ENCODE measurements at places on chromosomes 6 and 20.
A peak's percentile ranks its signal among the peaks of the same experiment; 100 is the strongest.

DNA sequence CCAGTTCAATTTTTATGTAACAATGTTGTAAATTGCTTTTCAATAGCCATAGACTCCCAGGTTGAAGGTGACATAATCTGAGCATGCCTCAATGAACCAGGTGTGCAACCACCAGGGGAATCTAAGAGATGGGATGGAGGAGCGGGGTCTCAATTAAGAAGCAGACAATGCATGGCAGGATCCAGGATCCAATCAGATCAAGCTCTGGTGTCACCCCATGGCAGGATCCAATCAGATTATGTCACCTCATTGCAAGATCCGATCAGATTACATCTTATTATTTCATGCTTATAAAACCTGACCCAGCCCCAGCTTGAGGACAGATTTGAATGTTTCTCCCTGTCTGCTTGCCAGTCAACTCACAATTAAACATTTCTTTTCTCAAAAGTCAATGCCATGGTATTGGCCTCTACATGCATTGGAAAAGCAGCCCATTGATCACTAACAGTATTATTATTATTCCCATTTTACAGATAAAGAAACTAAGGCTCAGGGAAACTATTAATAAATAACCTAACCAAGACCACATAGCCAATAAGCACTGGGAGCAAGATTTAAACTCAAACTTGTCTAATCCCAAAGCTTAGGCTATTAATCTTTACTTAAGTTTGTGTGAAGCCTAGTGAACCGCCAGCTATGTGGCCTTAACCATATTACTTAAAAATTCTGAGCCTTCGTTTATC is 14.3 kb upstream of the SIRT5 start:
- no peaks in the 10 kb centered on the region for H3K36me3 ChIP-seq
- DNase-seq: no peak
- no peak overlapping the region for H3K4me3 ChIP-seq
- peaks cover 11% of the 10 kb centered on the region for H3K27me3 ChIP-seq

GRCh38 chr6:42179945-42180313 is 6.8 kb downstream of the GUCA1A start:
- peaks cover 8% of the 10 kb centered on the region for H3K4me1 ChIP-seq
- no peaks in the 10 kb centered on the region for H3K36me3 ChIP-seq
- H3K27ac ChIP-seq: no peak overlapping the region

GRCh38 chr20:51354191-51354768 is 188.2 kb downstream of the NFATC2 start:
- H3K27me3 ChIP-seq: no peaks in the 10 kb centered on the region
- peak; percentile 38 for DNase-seq
- H3K4me1 ChIP-seq: peaks cover 66% of the 10 kb centered on the region
- peak overlapping the region; percentile 48 for H3K4me3 ChIP-seq
- no peaks in the 10 kb centered on the region for H3K36me3 ChIP-seq

GRCh38 chr6:3905945-3906845 is 57.0 kb downstream of the FAM50B start:
- H3K4me3 ChIP-seq: no peak overlapping the region
- no peaks in the 10 kb centered on the region for H3K36me3 ChIP-seq
- peaks cover 28% of the 10 kb centered on the region for H3K4me1 ChIP-seq
- H3K27ac ChIP-seq: no peak overlapping the region
- H3K27me3 ChIP-seq: no peaks in the 10 kb centered on the region

- no peak overlapping the region for H3K4me3 ChIP-seq
- DNase-seq: no peak
- H3K27me3 ChIP-seq: no peaks in the 10 kb centered on the region
- H3K36me3 ChIP-seq: peaks cover 11% of the 10 kb centered on the region
- H3K4me1 ChIP-seq: no peaks in the 10 kb centered on the region
Measured at GRCh38 chr6:5619249-5619648, 357.9 kb downstream of the FARS2 start.

DNA sequence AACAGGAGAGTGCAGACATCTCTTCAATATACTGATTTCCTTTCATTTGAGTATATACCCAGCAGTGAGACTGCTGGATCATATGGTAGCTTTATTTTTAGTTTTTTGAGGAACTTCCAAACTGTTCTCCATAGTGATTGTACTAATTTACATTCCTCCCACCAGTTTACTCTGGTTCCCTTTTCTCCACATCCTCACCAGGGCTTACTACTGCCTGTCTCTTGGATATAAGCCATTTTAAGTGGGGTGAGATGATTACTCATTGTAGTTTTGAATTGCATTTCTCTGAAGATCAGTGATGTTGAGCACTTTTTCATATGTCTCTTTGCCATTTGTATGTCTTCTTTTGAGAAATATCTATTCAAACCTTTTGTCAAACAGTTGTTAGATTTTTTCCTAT is 64.9 kb upstream of the HMGCLL1 start:
- H3K27ac ChIP-seq: no peak overlapping the region
- no peak for DNase-seq
- no peak overlapping the region for H3K4me3 ChIP-seq
- no peaks in the 10 kb centered on the region for H3K36me3 ChIP-seq
- H3K27me3 ChIP-seq: no peaks in the 10 kb centered on the region

GRCh38 chr6:37822851-37823682 is 3.5 kb downstream of the ZFAND3 start:
- peak; percentile 16 for DNase-seq
- H3K4me1 ChIP-seq: peaks cover 75% of the 10 kb centered on the region
- H3K4me3 ChIP-seq: peak overlapping the region; percentile 85
- H3K27me3 ChIP-seq: no peaks in the 10 kb centered on the region
- H3K36me3 ChIP-seq: no peaks in the 10 kb centered on the region
- H3K27ac ChIP-seq: peak overlapping the region; percentile 22

- H3K27ac ChIP-seq: no peak overlapping the region
- H3K4me3 ChIP-seq: no peak overlapping the region
- H3K36me3 ChIP-seq: peaks cover 6% of the 10 kb centered on the region
- peaks cover 3% of the 10 kb centered on the region for H3K27me3 ChIP-seq
Measured at GRCh38 chr6:130872250-130873095, 45.3 kb downstream of the SMLR1 start.

DNA sequence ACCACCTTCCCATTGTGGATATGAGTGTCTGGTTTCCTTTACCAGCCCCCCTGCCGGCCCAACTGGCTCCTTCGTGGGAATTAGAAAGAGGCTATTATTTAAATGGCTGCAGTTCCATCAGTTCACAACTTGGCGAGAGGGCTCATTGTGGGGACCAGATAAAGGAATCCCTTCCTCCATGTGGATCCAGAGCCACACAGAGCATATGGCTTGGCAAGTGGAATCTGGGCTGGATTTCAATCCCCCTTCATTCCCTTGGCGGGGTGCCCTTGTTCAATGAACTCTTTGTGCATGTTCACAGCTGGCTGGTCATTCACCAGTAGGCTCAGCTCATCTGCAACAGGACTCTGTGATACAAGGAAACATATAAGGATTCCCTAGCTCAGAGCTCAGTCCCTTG is 140.6 kb downstream of the OPN5 start:
- no peak overlapping the region for H3K4me3 ChIP-seq
- H3K36me3 ChIP-seq: no peaks in the 10 kb centered on the region
- no peak overlapping the region for H3K27ac ChIP-seq
- H3K27me3 ChIP-seq: peaks cover 2% of the 10 kb centered on the region

GRCh38 chr6:93454533-93454932 is 35.2 kb upstream of the EPHA7 start:
- H3K4me3 ChIP-seq: no peak overlapping the region
- H3K27me3 ChIP-seq: no peaks in the 10 kb centered on the region
- no peaks in the 10 kb centered on the region for H3K4me1 ChIP-seq
- no peak overlapping the region for H3K27ac ChIP-seq
- no peaks in the 10 kb centered on the region for H3K36me3 ChIP-seq

GRCh38 chr6:163816441-163816840 is 401.9 kb downstream of the QKI start:
- no peak for DNase-seq
- no peak overlapping the region for H3K4me3 ChIP-seq
- peaks cover 2% of the 10 kb centered on the region for H3K27me3 ChIP-seq
- H3K4me1 ChIP-seq: peaks cover 26% of the 10 kb centered on the region

- H3K36me3 ChIP-seq: peaks cover 21% of the 10 kb centered on the region
- H3K27me3 ChIP-seq: no peaks in the 10 kb centered on the region
- no peak overlapping the region for H3K27ac ChIP-seq
- peaks cover 49% of the 10 kb centered on the region for H3K4me1 ChIP-seq
- DNase-seq: no peak
- no peak overlapping the region for H3K4me3 ChIP-seq
Measured at GRCh38 chr6:20806669-20807068, 272.4 kb downstream of the CDKAL1 start.

GRCh38 chr20:14820771-14821170 is 483.4 kb upstream of the FLRT3 start:
- no peak overlapping the region for H3K4me3 ChIP-seq
- H3K4me1 ChIP-seq: no peaks in the 10 kb centered on the region
- H3K36me3 ChIP-seq: no peaks in the 10 kb centered on the region
- H3K27me3 ChIP-seq: no peaks in the 10 kb centered on the region

GRCh38 chr6:35445691-35446090 is 6.4 kb upstream of the FANCE start:
- no peaks in the 10 kb centered on the region for H3K36me3 ChIP-seq
- no peak overlapping the region for H3K4me3 ChIP-seq
- DNase-seq: no peak
- H3K4me1 ChIP-seq: peaks cover 5% of the 10 kb centered on the region
- H3K27ac ChIP-seq: no peak overlapping the region
- H3K27me3 ChIP-seq: no peaks in the 10 kb centered on the region

DNA sequence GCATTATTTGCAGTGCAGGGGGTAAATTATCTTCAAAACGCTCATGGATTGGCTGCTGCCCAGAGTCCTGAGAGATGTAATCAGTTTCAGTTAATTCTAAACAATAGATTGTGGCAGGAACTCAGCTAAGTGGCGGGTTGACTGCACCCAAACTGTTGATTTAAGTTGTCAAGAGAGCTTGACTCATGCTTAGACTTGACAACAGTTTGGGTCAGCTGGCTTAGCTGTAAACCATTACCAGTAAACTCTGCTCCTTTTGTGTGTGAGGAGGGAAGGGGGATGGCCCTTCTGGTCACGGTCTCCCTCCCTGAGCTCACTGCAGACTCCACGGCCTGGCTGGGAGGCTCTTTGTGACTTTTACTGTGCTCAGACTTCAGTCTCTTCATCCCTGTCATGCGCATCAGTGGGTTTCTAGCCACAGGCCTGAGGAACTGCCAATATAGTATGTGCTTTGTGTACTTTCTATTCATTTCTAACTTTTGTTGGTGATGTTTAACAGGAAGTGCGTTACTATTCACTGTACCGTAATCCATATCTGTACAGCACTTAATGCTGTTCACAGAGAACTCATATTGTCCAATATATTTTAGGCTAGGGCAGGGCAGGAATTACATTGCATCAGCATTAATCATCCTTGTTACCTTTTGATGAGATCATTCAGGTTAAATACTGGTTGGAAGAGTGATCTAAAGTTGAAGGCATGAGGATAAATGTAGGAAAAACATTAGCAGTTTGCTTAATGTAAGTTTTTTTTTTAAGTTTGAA is 488.3 kb downstream of the CDKAL1 start:
- no peaks in the 10 kb centered on the region for H3K27me3 ChIP-seq
- DNase-seq: no peak
- H3K27ac ChIP-seq: no peak overlapping the region
- no peak overlapping the region for H3K4me3 ChIP-seq

- peak overlapping the region; percentile 60 for H3K27ac ChIP-seq
- H3K4me3 ChIP-seq: peak overlapping the region; percentile 15
- H3K4me1 ChIP-seq: peaks cover 34% of the 10 kb centered on the region
- H3K27me3 ChIP-seq: 0 out of 2 replicates have a peak, but pooled peaks cover 2% of the 10 kb centered on the region
- no peak for DNase-seq
Measured at GRCh38 chr20:21361266-21361665, 36.1 kb downstream of the NKX2-4 start.

- H3K27me3 ChIP-seq: peaks cover 2% of the 10 kb centered on the region
- H3K27ac ChIP-seq: peak overlapping the region; percentile 75
- DNase-seq: no peak
- peak overlapping the region; percentile 69 for H3K4me3 ChIP-seq
- H3K36me3 ChIP-seq: peaks cover 9% of the 10 kb centered on the region
- peaks cover 65% of the 10 kb centered on the region for H3K4me1 ChIP-seq
Measured at GRCh38 chr6:128208078-128208477, 307.2 kb upstream of the THEMIS start.

DNA sequence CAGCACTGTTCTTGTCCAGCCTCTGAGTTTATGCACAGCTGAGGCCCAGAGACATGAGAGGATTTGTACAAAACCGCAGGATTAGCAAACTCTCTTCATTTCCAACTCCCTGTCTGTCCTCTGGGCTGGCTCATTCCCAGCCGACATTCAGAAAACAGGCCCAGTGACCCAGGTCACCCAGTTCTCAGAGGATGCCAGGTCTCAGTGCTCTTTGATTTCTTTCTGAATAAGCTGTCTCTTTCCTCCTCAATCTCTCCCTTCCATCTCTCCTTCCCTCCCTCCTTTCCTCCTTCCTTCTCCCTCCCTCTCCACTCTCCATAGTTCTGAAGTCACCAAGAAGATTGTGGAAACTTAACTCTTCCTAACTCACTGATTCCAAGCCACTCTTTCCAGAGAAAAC is 372.7 kb upstream of the SULF2 start:
- H3K27me3 ChIP-seq: peaks cover 11% of the 10 kb centered on the region
- H3K36me3 ChIP-seq: peaks cover 20% of the 10 kb centered on the region
- DNase-seq: no peak
- H3K4me1 ChIP-seq: no peaks in the 10 kb centered on the region
- no peak overlapping the region for H3K27ac ChIP-seq

- H3K4me1 ChIP-seq: peaks cover 26% of the 10 kb centered on the region
- H3K27ac ChIP-seq: no peak overlapping the region
- peaks cover 21% of the 10 kb centered on the region for H3K36me3 ChIP-seq
- H3K4me3 ChIP-seq: peak overlapping the region; percentile 99
- DNase-seq: no peak
Measured at GRCh38 chr6:41785689-41786450, 1.6 kb upstream of the TOMM6 start.

GRCh38 chr20:23013429-23013828 is 21.7 kb upstream of the SSTR4 start:
- H3K27me3 ChIP-seq: peaks cover 3% of the 10 kb centered on the region
- no peaks in the 10 kb centered on the region for H3K4me1 ChIP-seq
- no peak for DNase-seq
- H3K36me3 ChIP-seq: no peaks in the 10 kb centered on the region

DNA sequence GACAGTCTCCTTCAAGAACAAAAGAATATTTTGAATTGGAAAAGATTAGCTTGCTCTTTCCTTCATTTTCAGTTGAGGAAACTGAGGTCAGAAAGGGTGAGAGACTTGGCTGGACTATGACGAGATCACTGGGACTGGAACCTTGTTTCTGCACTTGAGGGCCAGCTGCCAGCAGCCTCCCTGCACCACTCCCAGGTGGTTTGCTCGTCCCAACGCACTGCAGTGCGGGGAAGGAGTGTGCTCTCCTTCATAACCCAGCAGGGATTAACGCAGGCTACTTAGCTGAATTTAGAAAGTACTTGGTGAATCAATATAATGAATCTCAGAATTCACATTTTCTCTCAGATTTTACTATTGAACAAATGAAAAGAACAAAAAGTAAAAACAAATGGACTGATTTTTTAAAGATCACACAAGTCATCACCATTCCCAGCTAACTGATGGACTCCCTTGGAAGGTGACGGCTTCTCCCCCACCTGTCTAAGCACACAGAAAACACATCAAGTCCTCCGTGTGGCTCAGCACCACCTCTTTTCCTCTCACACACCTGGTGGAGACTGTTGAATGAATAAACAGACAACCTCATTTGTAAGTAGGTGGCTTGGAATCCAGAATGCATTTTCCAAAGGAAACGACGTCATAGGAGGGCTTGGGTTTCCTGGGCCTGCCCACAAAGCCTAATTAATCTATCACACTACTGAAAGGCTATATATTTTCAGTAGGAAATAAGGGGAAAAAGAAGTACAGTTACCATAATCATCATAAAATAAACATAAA is 121.0 kb downstream of the QRSL1 start:
- no peak for DNase-seq
- peaks cover 42% of the 10 kb centered on the region for H3K4me1 ChIP-seq
- H3K27ac ChIP-seq: no peak overlapping the region

- no peak overlapping the region for H3K27ac ChIP-seq
- peaks cover 9% of the 10 kb centered on the region for H3K4me1 ChIP-seq
- DNase-seq: peak; percentile 54
- no peaks in the 10 kb centered on the region for H3K36me3 ChIP-seq
- H3K4me3 ChIP-seq: peak overlapping the region; percentile 1
- peaks cover 3% of the 10 kb centered on the region for H3K27me3 ChIP-seq
Measured at GRCh38 chr20:11867291-11867919, 50.3 kb upstream of the BTBD3 start.
